ENCODE measurements at places on chromosomes 7 and 10.

- no peak for DNase-seq
These were observed 140.5 kb downstream of the FGFR2 start for GRCh38 chr10:121457729-121458128.

DNA sequence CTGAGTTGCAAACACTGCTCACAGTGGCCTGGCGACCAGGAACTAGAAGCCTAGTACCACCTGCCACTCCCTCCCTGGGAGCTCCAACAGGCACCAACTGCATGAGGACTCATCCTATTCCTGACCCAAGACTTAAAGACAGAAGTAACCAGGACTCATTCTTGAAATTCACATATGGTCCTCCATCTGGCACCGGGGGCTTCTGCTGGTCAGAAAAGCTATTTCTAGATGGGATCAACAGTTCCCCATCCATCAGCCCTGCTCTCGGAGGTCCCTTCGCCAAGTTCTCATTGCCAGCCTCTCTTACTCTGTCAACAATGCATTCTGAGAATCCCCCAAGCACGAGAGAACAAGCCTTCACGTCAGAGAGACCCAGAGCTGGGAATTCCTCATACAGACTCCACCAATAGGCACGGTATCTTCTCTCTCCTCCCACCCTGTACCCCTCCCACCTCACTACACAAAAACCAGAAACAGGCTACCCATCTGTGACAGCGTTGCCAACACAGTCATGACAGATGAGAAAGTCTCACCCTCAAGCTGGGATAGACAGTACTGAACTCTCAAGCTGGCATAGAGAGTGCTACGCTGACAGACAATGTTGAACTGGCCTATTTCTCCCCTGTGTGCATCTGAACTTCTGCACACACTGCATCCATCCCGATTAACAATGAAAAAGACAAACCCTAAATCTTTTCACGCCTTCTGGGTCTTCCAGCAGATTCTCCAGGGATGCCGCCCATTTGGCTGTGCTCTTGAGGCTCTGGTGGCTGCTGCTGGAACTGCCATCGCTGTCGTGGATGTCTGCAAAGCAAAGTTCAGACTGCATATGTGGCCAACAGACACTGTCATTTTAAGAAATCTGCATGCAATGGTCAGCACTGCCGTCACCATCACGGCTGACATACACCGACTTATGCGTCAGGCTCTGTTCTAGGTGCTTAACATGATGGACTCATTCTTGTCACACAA is 15.6 kb downstream of the RGS10 start:
- DNase-seq: no peak

- no peak for DNase-seq
These were observed 76.3 kb downstream of the CFAP46 start for GRCh38 chr10:132865851-132866600.

DNA sequence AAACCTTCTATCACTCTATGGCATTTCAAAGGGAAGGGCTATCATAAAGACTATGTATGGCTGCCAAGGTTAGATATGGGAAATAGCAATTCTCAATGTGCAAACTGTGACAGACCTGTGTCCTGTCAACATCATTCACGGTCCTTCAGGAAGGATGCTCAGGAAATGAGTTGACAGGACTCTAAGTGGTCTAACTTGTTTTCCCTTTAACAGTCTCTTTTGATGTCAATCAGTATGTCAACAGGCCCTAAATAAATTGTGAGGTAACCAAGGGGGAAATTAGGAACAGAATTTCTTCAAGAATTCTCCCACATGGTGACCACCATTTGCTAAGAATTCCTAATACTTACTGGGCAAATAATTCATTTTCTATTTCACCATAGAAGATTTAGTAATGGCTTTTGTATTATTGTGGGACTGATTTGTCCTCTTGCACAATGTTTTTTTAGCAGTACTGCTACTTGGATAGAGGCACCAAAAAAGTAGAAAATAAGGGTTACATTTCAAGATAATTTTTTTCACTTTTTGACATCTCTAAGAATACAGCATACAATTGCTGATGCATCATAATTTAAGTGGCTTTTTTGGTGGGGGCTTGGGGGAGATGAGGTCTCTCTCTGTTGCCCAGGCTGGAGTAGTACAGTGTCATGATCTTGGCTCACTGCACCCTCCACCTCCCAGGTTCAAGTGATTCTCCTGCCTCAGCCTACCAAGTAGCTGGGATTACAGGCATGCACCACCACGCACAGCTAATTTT is 275.8 kb downstream of the CACNA2D1 start:
- no peak for DNase-seq

DNA sequence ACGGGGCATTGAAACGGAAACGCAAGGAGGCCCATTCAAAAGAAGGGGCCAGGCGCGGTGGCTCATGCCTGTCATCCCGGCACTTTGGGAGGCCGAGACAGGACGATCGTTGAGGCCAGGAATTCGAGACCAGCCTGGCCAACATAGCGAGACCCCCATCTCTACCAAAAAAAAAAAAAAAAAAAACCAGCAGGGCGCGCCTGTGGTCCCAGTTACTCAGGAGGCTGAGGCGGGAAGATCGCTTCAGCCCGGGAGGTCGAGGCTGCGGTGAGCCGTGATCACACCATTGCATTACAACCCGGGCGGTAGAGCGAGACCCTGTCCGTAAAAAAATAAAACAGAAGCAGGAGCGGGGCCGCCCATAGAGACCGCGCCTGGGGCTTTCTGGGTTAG is 396 bp downstream of the PSMG3 start:
- DNase-seq: no peak

GRCh38 chr7:134996097-134996550 is 9.8 kb downstream of the AGBL3 start:
- no peak for DNase-seq

DNA sequence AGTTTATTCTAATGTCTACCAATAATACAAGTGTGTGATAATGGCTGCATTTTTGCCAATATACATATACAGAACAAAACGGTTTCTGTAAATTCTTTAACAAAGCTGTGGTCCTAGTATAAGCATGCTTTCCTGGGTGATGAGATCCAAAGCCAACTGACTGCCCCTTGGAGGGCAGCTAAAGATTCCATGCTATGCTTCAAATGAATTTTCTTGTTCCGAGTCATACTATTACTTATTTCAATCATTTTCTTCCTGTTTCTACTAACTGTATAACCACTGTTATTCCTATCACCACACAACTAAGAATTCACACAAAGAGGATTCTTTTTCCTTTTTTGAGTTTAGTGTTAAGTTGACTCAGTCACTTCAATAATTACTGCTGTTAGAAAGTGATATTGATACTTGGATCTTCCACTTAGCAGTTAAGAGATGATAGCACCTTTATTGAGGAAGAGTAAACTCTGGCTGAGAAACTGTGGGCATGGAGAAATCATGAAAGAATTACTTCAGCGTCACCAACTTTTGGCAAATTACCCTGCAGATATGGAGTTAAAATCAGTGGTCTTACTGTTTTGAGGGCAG is 197.5 kb downstream of the ARL4A start:
- DNase-seq: no peak

GRCh38 chr10:67914777-67915340 is 30.4 kb downstream of the SIRT1 start:
- no peak for DNase-seq
